ENCODE measurements at places on chromosomes 2 and 18. TPM values are rescaled to one million over a fixed set of nuclear protein-coding genes. Genes with fewer than 3 reads are reported as not detected.

GRCh38 chr2:60555066-60555782 is 1.8 kb upstream of the BCL11A start:
- peak; percentile 38 for DNase-seq

Gene RETSAT
- 25.3 TPM for total RNA-seq

GRCh38 chr2:213246497-213247281 is 37.6 kb upstream of the SPAG16 start:
- peak; percentile 47 for DNase-seq

Gene MROH2A
- not detected for total RNA-seq

Gene LPIN2
- 9.9 TPM for total RNA-seq

Gene LBH
- total RNA-seq, result 27.5 TPM

Gene UGT1A7
- total RNA-seq, result not detected

DNA sequence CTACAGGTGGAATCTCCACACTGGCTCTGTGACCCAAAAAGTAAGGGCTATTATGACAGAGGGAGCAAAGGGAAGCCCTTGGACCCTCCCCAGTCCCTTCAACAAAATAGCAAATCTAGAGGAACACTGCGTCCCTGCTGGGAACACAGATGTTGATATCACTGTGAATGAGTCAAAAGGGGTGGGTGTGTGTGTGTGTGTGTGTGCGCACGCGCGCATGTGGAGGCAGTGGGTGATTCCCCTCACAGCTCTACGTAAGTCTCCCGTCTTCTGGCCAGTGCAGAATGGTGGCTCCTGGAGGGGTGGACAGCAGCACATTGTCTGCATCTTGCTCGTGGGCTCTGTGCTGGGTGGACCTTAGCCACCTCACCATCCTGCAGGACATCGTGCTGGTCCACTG is 7.8 kb upstream of the C2orf72 start:
- DNase-seq, result no peak

Gene CYP27A1
- total RNA-seq, result not detected

DNA sequence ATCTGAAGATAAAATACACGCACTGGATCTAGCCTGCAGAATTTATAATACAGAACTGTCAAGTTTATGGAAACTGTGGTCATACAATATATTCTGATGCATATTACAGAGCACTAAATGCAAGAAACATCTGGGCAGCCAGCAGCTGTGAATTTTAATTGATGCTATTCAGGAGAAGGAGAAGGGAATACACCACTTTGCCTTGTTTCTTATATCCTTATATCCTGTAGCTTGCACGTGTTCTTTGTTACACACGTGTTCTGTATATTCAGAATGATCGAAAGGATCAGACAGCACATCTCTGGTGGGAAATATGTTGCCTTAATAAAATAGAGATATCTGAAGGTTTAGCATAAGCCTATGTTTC is 335.8 kb downstream of the AGPS start:
- DNase-seq, result no peak

- DNase-seq, result no peak
These were observed 33.4 kb upstream of the VPS54 start for GRCh38 chr2:64052463-64053241.

Gene CSRNP3
- total RNA-seq, result 1.2 TPM

DNA sequence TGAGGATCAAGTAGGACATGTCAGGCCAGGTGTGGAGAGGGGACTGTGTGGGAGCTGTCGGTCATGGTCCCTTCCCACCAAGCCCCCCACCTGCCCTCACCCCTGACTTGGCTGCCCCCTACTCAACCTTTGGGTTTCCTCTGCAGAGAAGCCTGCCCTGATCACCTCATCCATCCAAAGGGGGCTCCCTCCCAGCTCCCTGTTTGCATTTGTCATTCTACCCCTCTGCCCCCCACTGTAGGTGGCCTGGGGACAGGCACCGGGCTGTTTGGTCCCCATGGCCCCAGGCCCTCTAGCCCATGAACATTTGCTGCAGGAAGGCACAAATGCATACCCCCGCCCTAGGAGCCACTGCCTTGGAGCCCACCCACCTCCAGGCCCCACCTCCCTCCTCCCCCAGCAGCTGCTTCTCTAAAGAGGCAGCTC is 115.0 kb downstream of the SMAD7 start:
- no peak for DNase-seq

GRCh38 chr2:240374085-240374907 is 61.2 kb upstream of the GPC1 start:
- DNase-seq, result peak; percentile 61

DNA sequence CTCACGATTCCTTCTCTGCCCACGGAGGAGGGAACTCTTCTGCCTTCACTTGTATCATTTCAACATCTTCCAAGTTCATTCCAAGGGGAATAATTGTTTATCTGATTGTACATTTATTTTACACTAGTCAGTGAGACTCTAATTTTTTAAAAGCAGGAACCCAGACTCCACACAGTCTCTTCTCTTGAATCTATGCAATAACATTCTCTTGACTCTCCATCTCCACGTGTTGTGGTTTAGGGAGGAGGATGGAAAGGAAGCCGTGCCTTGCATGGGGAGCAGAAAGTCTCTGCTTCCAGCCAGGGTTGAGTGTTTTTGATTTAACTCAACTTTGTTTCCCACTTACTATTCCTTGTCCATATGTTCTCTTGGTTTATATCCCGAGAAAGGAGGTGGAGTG is 131.1 kb upstream of the RIOK3 start:
- no peak for DNase-seq

DNA sequence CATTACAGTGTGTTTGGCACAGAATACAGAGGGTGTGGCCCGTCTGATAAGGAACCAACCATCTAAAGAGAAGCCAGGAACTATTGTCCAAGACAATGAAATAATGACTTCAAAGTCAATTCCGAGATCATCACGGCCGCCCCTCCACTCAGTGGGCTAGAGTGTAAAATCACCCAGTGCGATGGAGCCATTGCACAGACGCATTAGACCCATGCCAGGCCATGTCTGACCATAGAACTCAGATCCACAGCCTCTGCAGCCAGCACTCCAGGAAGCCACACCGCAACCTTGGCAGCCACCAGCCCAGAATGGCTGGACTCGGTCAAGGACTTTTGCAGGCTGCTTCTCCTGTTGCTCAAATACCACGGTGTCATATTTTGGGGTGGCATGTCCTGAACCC is 835.7 kb downstream of the DCDC2C start:
- no peak for DNase-seq

DNA sequence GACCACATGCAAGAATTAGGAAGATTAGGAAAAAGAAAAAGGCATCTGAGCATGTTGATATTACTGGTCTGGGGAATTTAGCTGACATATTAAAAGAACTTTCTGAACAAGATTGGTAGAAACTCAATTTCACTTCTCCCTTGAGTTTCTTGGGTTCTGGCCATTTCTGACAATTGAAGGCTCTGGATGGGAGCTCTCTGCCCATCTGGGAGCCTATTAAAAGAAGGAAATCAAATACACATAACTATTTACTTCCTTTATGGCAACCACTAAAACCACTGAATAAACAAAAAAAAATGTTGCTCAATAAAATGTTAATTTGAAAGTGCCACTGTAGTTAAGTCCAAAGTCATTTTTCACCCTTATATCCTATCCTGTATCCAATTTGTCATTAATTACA is 216.8 kb upstream of the HNMT start:
- no peak for DNase-seq

- DNase-seq, result peak; percentile 15
These were observed 78.6 kb downstream of the SATB2 start for GRCh38 chr2:199378948-199379650.

Gene C2orf80
- not detected for total RNA-seq

- DNase-seq, result no peak
These were observed 67.1 kb upstream of the MAP4K4 start for GRCh38 chr2:101630224-101630949.

DNA sequence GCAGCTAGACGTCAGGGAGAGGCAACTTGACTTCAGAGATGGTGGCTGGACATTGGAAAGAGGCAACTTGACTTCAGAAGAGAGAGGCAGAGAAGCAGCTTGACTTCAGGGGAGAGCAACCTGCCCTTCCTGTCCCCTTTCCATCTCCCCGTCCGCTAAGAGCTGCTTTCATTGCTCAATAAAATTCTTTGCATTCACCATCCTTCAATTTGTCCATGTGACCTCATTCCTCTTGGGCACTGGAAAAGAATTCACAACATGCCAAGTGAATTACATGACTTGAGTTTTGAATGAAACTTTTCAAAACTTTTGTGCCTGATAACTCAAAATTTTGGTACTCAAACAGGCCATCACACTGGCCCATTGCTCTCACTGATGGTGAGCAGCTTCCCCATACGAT is 158.9 kb downstream of the DPP4 start:
- no peak for DNase-seq

Gene OTOF
- total RNA-seq, result not detected

- no peak for DNase-seq
These were observed 9.3 kb downstream of the CHCHD5 start for GRCh38 chr2:112593736-112594135.

GRCh38 chr2:237670641-237671040 is 43.3 kb downstream of the LRRFIP1 start:
- DNase-seq, result no peak
